ENCODE measurements at places on chromosomes 2 and 18.

- DNase-seq, result no peak
These were observed 110.4 kb downstream of the LRP1B start for GRCh38 chr2:142020368-142020767.

DNA sequence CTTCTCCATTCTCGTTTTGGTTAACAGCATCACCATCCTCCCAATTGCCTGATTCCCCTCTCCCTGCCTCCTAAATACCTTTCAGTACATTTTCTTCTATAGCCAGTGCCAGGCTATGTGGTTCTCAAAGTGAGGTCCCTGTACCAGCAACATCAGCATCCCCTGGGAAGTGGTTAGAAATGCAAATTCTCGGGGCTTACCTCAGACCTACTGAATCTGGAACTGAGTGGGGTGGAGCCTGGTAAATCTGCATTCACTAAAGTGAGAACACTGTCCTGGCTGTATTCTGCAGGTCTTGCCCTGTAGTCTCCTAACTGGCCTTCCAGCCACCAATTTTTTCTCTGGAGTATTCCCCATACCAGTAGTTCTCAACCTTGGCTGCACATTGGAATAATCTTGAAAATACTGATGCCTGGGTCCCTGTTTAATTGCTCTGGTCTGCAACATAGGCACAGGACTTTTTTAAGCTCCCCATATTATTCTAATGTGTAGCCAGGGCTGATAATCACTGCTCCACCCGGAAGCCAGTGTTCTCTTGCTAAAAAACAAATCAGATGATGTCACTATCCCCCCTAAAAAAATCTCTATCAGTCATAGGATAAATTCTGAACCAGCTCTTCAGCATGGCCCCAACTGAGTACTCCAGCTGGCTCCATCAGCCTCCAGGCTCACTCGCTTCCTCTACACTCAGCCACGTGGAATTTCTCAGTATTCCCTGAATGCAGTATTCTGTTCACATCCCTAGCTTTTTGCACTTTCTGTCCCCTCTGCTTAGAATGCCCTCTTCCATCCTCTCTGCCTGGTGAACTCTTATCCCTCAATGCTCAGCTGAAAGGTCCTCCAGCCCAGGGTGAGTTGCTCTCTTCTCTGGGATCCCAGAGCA is 98.4 kb downstream of the CDK15 start:
- no peak for DNase-seq

- DNase-seq, result no peak
These were observed 184.6 kb upstream of the OSR1 start for GRCh38 chr2:19542796-19543662.

DNA sequence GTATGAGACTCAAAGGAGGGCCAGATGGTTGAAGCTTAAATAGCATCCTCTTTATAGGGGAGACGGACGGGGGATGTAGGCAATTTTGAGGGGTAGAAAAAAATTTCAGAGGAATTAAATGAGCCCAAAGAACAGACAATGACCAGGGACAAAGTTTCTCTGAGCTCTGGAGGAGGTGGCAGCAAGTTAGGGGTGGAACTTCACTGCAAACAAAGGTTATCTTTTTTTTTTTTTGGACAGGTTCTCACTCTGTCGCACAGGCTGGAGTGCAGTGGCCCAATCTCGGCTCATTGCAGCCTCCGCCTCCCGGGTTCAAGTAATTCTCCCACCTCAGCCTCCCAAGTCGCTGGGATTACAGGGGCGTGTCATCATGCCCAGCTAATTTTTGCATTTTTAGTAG is 195.6 kb downstream of the PDE11A start:
- no peak for DNase-seq

DNA sequence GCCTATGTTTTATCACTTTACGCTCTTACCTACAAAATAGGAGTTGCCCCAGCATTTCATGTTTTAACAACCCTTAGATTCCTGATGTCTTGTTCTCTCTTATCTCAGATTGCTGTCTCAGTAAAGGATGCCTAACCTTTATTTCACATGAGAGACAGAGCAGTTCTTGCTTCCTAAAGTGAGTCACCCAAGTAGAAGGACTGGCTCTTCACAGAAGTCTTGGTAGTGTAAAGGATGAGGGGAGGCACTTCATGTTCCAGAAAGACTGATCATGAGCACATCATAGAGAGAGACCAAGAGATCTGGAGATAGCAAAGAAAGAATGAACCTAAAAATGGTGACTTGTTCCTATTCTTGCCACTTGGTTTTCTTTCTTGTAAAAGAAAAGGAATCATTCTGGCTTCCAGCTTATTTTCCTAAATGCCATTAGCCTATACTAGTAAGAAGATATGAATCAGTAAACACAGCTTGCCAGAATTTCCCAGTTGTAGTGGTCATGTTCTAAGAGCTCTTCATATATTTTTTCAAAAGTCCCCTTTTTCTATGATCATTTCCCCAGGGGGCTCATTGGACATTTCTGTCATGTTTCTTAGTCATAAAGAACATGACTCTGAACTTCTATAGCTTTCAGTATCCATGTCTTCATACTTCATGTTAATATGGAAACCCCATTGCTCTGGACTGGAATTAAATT is 54.9 kb downstream of the MAPRE2 start:
- no peak for DNase-seq

DNA sequence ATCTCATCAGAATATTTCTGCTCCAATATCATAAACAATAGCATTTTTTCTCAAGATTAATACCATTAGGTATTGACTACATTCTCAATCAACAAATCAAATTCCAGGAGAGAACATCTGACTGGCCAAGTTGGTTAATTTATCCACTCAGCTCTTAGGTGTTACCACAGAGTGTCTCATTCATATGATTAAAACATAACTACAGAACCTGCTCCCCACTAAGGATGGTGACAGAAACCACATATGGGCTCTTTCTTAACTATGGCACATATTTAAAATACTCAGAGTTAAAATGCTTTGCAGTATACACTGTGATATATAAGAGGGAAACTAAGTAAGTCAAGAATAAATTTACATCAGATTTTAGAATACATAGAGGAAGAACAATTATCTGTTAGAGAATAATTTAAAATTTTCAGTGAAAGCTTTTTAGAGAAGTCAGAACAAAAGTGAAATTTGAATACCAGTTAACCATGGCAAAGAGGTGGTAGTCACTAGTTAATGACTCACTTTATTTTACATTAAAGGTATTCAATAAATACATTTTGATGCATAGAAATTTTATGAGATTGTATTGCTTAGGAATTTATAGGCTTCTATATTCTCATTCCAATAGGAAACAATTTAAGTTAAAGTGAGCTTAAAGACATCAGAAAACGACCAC is 1120.8 kb upstream of the TMEFF2 start:
- DNase-seq, result no peak

GRCh38 chr2:31197669-31198068 is 19.6 kb downstream of the CAPN14 start:
- no peak for DNase-seq

DNA sequence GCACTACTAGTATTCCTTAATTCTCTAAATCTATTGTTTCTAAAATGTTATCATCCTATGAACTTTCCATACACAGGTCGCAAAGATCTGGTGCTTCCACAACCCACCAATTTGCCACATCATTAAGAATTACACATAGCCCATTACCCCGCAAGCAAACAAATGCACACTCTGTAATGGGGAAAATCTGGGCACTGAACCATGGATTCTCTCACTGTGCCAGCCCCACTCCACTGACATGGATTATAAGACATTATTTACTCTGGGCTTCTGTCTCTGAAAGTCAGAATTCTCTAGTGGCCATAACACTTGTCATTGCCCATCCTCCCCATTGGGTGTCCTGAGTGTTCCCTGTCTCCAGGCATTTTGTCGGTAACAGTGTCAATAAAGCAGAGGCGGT is 537.1 kb downstream of the EPHA4 start:
- no peak for DNase-seq

- DNase-seq, result no peak
These were observed 6.7 kb upstream of the ATG16L1 start for GRCh38 chr2:233244818-233245217.

DNA sequence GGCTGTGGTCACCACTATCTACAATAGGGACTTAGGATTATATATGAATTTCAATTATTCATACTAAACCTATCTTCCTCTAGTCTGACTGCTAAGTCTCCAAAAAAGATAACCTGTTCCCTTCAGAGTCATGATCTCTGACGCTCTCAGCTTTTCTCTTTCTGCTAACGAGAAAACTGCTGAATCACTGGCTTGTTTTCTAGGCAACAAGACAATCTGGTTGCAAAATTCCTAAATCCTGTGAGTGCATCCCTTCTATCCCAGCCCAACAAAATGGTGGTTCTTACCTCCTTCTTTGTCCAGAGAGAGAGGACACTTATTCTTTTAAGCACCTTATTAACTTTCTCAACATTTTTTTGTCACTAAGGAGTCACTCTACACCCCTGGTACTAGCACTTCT is 312.3 kb upstream of the PKDCC start:
- DNase-seq, result no peak

DNA sequence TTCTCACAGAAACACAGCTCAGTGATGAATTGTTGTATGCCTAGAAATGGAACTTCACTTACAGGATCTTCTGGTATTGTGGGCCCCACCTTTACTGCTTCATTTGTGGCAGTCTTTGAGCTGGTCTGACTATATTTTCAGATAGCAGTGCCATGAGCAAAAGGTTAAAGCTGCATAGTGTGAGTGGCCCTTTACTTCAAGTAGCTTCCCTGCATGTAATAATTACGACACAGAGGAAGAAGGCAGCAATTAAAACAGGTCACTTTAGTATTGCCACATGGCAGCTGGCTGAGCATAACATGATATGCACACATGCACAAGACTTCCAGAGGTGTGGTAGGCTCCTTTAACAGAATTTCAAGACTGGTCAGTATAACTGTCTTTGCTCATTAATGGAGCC is 426.3 kb upstream of the ZEB2 start:
- no peak for DNase-seq

GRCh38 chr2:222595581-222595980 is 60.3 kb downstream of the FARSB start:
- no peak for DNase-seq

DNA sequence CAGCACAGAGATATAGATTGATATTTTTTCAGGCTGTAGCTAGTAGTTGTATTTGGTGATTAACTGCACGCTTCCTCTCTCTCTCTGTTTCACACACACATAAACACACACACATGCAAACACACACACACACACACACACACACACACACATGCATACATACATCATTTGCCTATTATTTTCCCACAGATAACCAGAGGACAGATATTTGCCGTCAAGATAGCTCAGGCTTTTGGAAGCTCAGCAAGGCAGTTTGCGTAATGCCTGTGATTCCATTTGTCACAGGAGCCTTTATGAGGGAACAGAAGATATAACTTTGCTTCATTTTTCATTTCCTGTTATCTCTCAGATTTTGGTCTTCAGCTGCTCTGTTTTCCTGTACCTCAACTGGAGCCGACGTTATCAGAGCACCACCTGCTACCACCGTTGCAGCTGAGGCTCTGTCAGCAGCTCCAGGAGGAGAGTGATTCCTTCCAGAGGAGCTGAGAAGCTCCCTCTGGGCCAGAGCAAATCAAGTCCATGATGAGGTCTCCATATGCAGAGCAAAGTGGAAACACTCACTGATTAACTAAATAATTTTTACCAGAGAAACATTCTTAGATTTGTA is 341.9 kb upstream of the PIK3C3 start:
- no peak for DNase-seq

GRCh38 chr18:51072586-51073313 is 42.7 kb downstream of the SMAD4 start:
- DNase-seq, result no peak

DNA sequence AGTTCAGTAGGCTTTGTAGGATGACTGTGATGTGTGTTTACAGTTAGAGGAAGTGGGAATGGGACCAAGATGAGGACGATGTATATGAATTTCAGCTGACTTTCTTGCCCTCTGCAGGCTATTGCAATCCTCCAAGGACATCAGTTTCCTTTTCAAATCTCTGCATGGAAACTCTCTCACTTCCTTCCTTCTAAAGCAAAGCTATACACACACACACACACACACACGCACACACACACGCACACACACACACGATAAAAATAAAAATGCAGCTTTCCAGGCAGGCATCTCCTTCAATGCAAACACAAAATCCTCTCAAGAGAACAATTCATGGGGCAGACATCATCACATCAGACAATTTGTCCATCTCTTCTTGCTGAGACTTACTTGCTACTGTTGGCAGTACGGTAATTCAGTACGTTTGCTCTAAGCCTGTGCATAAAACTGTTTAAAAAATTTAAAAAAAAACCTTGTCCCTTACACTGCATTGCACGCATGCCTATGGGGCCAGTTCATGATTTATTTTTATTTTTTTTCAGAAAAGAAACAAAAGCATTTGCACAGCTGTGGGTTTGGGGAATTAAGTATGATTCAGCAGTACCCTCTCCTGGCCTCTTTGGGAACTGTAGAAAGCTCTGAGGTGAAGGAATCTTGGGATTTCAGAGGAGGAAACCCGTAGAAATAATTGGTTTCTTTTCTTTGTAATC is 27.1 kb upstream of the ICOS start:
- peak; percentile 52 for DNase-seq

DNA sequence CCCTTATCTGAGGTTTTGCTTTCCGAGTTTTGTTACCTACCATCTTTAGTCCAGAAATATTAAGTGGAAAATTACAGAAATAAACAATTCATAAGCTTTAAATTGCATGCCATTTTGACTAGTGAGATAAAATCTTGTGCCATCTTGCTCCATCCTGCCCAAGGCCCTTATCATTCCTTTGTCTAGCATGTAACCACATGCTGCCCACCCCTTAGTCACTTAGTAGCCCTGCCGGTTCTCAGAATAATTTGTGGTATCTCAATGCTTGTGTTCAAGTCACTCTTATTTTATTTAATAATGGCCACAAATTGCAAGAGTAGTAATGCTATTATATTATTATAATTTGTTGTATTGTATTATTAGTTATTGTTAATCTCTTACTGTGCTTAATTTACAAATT is 36.8 kb upstream of the VPS54 start:
- no peak for DNase-seq

DNA sequence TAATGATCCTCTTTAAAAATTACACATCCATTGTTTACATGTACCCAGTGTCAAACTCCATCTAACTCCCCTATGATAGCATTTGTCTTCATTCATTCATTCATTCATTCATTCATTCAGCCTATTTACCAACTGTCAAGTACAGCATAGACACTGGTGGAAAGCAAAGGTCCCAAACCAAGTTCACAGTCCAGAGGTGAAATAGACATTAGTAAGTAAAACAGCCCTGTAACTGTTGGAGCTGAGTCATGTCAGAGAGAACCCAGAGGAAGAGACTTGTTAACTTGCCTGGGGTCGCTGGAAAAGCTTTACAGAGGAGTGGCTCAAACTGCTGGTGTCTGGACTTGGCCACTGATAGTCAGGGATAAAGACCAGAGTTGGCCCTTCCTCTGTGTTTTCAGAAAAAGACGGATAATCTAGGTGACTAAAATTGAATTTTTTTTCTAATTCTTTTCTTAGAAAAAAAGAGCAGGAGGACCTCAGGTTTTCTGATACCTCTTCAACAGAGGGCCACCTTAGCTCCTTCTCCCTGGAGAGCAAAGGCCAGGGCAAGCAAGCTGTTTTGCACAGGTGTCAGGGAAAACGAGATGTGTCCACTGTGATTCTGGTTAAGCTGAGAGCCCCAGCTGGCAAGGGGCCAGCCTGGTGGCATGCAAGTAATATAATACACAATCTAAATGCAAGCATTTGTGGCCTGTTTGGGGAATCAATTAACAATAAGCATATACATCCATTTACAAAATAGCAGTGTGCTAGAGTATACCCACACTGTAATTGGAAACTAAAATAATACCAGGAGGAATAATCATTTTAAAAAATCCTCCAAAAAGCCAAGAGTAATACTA is 96.7 kb upstream of the SLC14A2 start:
- no peak for DNase-seq

Measured in CD4-positive, alpha-beta T cell treated with Interleukin-21 for 1 hour (primary cell).